ENCODE measurements at places on chromosomes 5 and 9.

DNA sequence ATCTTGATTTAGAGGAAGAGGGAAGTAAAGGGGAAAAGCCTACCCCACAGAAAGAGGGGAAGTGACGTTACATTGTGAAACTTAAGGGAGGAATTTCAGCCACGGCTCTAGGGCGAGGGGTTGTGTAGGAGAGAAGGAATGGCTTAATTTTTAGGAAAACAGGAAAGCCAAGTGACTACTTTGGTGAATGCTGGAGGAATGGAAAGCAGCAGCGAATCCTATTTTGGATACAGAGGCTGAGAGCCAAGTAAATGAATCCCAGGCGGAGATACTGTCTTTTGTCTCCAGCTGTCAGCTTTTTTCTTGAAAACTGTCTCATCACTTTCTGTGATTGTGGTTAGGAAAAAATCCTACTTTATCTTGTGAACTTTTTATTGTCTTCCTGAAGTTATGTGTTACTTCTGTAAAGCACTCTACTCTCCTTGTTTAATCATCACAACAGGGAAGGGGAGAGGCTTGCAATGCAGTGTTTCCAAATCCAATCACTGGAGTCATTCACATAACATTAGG lies 188.4 kb downstream of the TSSK1B start:
- peak; percentile 63 for DNase-seq

- DNase-seq = no peak
These were observed 462 bp upstream of the MCC start for GRCh38 chr5:113488645-113489184.

DNA sequence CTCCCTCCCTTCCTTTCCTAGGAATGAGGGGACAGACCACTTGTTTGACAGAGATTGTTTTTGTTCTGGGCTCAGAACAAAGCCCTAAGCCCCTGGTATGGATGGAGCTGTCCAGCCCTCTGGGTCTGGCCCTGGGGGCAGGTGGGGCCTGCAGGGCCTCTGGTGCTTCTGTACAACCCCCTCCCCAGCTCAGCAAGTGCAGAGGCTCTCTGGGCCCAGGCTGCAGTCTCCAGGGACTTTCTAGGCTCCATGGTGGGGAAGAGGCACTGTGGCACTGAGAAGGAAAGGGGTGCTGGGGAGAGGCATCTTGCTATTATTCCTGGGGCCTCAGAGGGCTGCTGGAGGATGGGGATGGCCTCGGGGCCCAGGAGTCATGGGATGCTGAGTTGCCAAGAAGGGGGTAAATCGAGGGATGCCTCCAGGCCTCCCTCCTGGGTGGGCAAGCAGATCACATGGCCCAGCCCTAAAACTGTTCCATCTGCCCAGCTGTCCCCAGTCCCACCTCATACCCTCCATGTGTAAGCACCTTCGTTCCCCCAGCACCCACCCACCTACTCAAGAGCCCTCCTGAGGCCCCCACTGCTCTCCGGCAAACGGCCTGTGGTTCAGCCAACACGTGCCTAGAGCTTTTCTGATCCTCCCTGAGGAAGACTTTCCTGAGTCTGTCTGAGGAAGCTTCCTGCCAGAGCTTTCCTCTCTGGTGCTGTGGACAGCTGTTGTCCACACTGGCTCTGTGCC lies 225.7 kb downstream of the CACNA1B start:
- no peak for DNase-seq

GRCh38 chr5:138743484-138743883 lies 9.7 kb upstream of the CTNNA1 start:
- DNase-seq = no peak

- DNase-seq = no peak
These were observed 137.2 kb downstream of the SREK1 start for GRCh38 chr5:66281294-66281693.

DNA sequence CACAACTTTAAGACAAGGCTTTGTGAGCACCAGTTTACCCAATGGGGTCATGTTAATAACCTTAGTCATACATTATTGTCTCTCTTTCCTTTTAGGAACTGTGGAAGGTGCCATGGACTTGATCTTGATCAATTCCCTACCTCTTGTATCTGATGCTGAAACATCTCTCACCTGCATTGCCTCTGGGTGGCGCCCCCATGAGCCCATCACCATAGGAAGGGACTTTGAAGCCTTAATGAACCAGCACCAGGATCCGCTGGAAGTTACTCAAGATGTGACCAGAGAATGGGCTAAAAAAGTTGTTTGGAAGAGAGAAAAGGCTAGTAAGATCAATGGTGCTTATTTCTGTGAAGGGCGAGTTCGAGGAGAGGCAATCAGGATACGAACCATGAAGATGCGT lies 48.7 kb downstream of the TEK start:
- DNase-seq = no peak

Data from fibroblast of skin of left quadriceps (primary cell).